ENCODE measurements at places on chromosomes 13 and 19.

GRCh38 chr13:91621963-91622362, 223.5 kb downstream of the GPC5 start:
- DNase-seq = no peak

- DNase-seq = no peak
These were observed 6.3 kb downstream of the KLK3 start for GRCh38 chr19:50861010-50861409.

DNA sequence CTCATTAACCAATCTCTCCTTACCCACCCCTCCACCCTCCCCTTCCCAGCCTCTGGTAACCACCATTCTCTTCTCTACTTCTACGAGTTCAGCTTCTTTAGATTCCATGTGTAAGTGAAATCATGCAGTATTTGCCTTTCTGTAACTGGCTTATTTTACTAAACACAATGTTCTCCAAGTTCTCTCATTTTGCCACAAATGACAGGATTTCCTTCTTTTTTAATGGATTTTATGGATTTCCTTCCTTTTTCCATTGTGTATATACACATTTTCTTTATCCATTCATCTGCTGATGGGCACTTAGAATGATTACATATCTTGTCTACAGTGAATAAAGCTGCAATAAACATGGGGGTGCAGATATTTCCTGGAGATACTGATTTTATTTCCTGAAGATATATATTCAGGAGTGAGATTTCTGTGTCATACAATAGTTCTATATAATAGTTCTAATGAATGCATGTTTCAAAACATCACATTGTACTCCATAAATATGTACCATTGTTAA, 20.2 kb downstream of the KCTD12 start:
- no peak for DNase-seq

GRCh38 chr13:78659732-78660494, 958 bp upstream of the OBI1 start:
- DNase-seq = no peak

- DNase-seq = peak; percentile 85
These were observed 11.8 kb downstream of the LRRC4B start for GRCh38 chr19:50556282-50557008.

GRCh38 chr13:109481040-109481439, 305.3 kb downstream of the IRS2 start:
- DNase-seq = no peak

GRCh38 chr13:42328672-42329071, 56.7 kb downstream of the AKAP11 start:
- no peak for DNase-seq

DNA sequence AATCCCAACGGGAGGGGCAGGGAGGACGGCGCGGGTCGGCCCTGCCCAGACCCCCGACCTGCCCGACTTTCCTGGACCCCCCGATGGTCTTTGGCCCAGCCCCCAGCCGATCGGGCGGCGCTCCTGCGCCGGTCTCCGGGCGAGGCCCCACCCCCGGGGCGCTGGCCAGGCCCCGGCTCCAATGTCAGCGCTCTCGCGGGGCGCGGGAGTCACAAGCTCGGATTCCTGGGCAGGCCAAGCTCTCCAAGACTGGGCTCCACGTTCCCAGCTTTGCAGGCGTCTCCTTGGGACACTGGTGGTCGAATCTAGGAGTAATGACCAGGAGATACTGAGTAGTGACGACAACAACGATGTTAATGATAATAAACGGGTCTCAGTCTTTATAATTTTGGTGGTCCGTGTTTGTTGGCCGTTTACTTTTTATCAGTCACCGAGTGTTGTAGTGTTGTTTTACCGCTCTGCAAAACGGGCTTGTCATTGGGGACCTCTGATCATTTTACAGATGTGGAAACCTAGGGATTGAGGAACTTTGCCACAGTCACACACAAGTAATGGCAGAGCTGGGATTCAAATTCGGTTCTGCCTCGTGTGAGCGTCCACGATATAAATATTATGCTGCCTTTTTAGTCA, 545 bp downstream of the RAD23A start:
- DNase-seq = no peak

DNA sequence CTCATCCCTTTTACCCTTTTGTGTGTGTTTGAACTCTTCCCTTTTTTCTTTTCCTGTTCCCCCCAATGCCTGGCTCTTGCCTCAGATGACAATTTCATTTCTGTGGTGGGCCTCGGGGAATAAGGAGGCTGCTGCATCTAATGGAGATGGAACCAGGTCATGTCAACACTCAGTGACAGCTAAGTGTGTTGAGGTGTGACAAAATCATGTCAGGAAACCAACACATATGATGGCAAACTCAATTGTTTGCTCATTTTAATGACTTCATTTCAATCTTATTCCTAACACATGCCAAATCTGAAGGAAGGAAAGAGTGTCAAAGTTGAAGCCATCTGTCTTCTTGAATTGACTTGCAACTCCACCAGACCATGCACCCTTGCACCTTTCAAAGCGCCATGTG, 36.7 kb downstream of the TNFSF11 start:
- no peak for DNase-seq
